ENCODE measurements at places on chromosomes 7 and 10.

- no peak for DNase-seq
These were observed 285.3 kb upstream of the KLF14 start for GRCh38 chr7:131019351-131019750.

DNA sequence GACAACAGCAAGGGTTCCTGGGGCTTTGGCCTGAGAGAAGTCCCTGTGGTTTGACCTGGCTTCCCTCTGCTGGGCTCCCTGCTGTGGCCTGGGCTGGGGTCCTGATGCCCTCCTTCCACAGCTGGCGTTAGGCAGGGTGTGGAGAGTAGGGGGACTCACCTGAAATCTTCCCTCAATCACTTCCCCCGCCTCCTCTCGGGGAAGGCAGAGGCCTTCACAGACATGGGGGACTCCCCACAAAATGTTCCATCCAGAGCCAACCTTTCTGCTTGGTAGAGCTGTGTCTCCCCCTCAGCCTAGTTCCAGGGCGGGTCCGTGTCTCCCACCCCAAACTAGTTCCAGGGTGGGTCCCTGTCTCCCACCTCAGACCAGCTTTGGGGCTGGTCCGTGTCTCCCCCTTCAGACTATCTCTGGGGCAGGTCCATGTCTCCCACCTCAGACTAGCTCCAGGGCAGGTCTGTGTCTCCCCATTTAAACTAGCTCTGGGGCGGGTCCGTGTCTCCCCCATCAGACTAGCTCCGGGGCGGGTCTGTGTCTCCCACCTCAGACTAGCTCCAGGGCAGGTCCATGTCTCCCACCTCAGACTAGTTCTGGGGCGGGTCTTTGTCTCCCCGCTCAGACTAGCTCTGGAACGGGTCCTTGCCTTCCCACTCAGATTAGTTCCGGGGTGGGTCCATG is 2.2 kb downstream of the PVRIG start:
- DNase-seq = no peak

- DNase-seq = no peak
These were observed 4.3 kb downstream of the LIPN start for GRCh38 chr10:88764110-88764509.

GRCh38 chr7:125845686-125846085 is 916.1 kb upstream of the POT1 start:
- DNase-seq = no peak

- DNase-seq = no peak
These were observed 527.3 kb upstream of the SEMA3D start for GRCh38 chr7:85714043-85714578.

GRCh38 chr10:35821339-35821911 is 179.3 kb upstream of the FZD8 start:
- no peak for DNase-seq

GRCh38 chr7:39969431-39969830 is 19.4 kb downstream of the CDK13 start:
- DNase-seq = no peak

DNA sequence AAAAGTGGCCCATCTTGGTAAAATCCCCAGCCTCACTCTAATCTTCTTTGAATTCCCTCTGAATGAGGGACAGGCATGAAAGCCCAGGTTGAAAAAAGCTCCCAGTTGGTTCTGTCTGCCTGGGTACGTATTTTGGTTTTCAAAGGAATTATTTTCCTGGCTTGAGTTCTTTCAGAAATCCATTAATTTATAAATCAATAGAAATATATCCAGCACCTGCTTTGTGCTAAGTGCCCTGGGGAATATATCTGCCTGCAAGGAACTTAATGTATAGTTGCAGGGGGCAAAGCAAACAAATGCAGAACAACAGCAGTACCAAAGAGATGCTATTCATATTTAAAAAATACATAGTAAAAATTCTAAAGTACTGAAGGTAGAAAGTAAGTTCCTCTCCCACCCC is 362.7 kb downstream of the REEP3 start:
- DNase-seq = no peak

- DNase-seq = no peak
These were observed 764.9 kb upstream of the MBL2 start for GRCh38 chr10:53537508-53537907.

GRCh38 chr10:133166828-133167692 is 7.0 kb downstream of the KNDC1 start:
- no peak for DNase-seq

- no peak for DNase-seq
These were observed 151.6 kb downstream of the SND1 start for GRCh38 chr7:127803626-127804025.

- DNase-seq = no peak
These were observed 50.0 kb upstream of the PTN start for GRCh38 chr7:137393570-137393969.

GRCh38 chr7:80449836-80450235 is 62.0 kb downstream of the GNAT3 start:
- no peak for DNase-seq

GRCh38 chr7:44284881-44285541 is 40.4 kb downstream of the CAMK2B start:
- DNase-seq = no peak

DNA sequence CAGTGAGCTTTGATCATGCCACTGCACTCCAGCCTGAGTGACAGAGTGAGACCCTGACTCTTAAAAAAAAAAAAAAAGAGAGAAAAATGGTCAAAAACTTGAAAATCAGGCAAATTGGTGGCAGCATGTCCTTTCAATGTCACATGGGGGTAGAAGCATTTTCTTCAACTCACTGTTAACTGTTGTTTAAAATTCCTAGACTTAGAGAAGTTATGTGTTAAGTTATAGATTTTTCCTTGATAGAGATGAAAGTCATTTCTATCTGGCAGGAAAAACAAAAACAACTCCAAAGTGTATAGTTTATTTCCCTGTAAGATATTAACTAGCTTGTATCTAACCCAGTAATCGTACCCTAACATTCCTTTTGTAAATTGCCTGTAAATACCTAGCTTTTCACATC is 26.8 kb downstream of the LYZL2 start:
- DNase-seq = no peak

DNA sequence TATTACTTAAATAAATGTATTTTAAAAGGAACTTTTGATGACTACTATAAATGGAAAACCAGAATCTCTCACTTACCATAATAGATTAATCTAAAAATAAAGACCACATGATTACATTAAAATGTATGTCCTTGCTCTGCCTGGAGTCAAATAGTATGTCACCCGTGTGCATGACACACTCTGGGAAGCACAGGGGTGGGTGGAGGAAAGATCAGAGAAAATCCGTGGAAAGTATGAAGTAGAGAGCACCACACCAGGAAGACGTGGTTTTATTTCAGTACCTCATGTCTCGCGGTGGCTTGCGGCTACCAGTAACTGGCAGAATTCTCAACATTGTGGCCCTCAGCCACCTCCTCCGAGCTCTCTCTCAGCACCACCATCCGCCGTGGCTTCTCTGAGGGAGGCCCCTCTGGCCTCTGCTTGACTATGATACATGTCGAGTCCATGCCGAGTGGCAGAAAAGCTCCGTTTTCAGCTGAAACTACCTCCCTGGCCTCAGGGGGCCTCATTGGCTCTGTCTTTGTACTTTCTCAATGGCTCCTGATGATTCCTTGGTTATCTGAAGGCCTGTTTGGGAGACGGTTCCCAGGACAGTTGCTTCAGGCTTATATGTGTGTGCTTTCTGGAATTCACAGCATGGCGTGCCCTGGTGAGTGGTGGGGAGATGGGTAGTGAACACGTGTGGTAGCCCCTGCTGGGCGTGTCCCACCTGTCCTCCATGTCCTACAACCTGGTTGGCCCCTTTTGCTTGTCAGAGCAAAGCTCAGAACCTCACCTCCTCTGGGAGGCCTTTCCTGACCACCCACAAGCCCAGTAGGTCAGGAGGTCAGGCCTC is 49.8 kb downstream of the LHPP start:
- DNase-seq = no peak

GRCh38 chr10:30697806-30698205 is 68.3 kb upstream of the LYZL2 start:
- no peak for DNase-seq

DNA sequence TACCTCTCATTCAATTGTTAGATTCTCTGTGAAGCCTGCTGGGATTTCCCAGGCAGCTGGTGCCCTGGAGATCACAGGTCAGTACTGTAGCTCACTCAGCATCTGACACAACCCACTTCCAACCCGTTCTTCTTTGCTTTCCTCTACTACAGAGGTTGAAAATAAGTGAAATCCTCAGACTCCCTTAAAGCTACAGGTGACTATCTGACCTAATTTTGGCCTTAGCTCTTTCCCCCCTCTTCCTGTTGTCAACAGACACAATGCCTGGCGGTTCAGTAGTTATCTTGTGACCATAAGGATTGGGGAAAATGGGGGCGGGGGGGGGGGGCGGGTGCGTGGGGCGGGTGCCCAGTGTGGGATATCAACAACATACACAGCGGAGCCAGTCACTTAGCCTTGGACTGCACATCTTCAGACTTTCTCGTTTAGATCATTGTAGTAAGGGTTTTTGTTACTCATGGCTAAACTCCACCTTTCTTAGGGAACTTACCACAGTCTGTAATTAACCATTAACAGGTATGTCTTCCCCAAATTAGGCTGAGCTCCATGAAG is 37.8 kb downstream of the MTPN start:
- no peak for DNase-seq

DNA sequence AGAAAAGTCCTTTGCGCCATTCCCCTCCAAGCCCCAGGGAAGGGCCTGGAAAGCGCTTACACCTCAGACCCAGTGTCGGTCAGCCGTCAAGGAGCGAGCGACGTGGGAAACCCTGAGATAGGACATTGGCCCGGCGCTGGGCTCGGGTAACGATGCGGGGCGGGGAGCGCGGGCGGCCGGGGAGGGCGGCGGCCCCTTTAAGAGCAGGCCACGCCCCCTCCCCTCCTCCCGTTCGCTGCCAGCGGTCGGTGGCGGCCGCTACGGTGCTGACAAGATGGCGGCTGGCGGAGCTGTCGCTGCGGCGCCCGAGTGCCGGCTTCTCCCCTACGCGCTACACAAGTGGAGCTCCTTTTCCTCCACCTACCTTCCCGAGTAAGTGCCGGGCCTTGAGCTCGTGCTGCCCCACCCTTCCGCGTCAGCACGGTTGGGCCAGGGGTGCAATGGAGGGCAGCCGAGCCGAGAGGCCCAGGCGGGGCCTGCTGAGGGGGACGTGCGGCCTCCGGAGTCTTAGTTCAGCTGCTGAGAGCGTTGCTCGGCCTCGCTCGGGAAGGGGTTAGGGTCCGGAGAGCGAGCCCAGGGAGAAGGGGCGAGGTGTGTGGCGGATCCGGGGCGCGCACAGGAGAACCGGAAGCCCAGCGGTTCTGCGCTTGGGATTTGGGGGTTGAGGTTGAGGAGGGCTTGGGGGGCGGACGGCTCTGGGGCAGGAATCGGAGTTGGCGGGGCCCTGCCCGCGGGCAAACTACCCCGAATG is at the start of gene MKLN1:
TSS of gene MKLN1 (plus strand) at position 251 of the 751 bp plus-strand sequence. CDS start at position 275, 24 bp downstream.
- peak; percentile 93 for DNase-seq

DNA sequence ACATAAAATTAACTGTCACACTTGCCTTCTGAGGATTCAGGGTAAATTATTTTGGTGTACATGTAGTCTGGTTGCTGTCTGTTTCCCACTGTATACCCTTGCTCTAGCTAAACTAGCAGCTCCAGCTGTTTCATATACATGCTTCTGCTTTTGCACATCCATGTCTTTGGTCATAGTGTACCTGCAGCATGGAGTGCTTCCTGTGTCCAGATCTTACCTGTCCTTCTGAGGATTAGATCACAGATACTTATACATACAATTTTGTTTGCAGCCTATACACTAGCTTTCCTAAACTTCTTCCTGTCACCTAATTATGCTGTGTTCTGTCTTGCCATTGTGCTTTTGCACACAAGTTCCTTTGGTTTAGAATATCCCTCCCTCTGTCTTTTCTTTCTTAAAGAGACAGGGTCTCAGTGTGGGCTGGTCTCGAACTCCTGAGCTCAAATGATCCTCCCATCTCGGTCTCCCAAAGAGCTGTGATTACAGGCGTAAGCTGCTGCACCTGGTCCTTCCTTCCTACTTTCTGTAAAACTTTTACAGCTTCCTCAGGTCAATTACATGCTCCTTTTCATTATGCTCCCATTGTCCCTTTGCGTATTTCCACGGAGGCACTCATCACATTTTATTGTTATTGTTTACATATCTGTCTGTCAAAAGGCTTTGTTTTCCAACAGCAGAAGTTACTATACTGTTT is 33.8 kb downstream of the TPST1 start:
- DNase-seq = no peak

DNA sequence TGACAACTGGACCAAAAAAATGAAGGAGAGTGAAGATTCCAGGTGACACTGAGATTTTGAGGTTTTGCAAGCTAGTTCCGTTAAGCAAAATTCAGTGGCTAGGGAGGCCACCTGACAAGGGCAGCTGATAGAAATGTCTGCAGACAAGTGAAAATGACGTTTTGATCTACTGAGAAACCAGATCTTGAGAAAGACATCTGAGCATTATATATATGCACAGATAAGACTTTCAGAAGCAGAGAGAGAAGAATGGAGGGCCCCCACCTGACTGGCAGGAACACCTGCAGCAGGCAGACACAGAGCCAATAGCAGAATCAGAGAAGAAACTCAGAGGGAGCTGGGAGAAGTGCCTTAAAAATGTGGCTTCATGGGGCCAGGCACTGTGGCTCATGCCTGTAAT is 76.1 kb upstream of the LRGUK start:
- no peak for DNase-seq

DNA sequence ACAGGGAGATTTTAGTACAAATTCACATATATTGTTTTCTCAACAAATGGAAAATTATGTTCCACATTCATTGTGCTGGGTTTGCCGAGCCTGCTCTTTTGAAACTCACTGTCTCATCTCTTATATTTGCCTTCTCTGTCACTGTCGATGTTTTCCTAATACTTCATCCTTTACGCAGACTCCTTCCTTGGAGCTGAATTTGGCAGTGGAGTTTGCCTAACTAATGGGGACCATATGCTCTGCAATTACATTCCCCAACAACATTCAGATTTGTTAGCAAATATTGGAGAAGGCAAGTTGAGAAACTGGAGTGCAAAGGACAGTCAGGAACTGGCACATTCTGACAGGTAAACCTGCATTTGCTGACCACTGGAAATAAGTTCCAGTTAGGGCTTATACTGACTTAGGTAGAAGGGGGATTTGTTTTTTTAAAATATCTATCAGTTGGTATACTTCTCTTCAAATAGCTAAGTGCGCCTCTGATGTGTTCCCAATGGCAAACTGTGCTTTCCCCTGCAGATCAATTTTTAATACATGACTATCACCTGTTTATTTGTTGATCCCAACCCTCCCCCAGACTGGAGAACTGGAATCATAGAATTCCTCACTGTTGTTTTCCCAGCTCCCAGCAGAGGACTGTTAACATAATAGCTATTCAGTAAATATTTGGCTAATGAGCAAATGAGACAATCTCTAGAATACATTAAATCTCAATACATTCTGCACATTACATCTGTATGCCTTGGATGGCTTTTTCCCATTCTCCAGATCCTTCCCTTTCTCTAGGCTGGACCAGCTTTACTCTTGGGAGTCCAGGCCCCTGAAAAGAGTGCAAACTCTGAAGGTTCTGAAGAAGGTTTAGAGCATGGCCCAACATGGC is 769.3 kb downstream of the KCNMA1 start:
- DNase-seq = no peak
